Aorta (tissue), 5 donors: ENCODE measurements at places on chromosomes 2 and 18.
A peak's percentile ranks its signal among the peaks of the same experiment; 100 is the strongest.

DNA sequence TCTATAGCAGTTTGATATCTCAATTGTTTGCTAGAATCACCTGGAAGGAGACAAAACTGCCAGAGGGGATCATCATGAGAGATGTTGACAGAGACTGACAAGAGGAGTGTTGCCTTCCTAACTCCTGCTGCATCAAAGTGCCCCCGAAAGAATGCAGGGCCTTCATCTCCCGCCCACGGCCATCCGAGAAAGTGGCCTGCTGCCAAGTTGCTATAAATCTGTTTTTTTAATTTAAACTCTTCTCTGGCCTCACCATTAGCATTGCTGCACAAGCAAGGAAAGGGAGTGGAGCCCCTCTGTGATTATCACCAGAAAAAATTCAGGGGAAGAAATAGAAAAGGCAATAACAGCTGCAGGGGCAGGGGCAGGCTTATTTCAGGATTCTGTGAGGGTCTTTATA lies 238.1 kb upstream of the EPHA4 start:
- no peak for DNase-seq

GRCh38 chr2:216352653-216353270 lies 19.5 kb downstream of the MARCHF4 start:
- no peak for DNase-seq

DNA sequence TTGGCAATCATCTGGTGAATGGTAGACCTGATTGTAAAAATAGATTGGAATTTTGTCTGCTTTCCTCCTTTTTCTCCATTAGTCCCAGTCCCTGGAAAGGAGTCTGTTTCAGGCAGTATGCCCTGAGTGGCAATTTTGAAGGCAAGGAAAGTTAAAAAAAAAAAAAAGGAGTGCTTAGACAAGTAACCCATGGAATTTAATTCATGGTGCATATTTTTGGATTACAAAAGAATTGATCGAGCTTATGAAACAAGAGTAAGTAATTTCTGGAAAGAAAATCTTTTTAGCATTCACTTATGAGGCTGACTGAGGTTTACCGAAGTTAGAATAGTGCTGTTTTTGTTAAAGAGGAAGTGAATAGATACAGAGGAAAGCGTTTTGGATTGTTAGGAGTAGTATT lies 29.4 kb upstream of the TMEM178A start:
- DNase-seq, result no peak

DNA sequence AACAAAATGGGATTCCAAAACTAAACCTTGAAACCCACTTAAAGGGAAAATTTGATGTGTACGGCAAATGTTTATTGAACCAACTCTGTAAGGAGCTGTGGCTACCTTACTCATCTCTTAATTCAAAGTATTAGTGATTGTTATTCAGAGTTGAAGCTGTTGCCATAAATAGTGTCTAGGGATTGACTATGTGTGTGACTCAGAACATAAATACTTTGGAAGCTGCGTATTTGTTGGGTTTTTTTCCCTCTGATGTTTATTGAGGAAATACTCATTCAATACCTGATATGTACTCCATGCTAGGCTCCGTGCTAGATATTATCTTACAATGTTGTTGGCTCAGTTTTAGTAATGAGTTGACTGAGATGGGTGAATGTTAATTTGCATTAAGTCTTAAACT lies 90.4 kb downstream of the PTRHD1 start:
- DNase-seq, result no peak

DNA sequence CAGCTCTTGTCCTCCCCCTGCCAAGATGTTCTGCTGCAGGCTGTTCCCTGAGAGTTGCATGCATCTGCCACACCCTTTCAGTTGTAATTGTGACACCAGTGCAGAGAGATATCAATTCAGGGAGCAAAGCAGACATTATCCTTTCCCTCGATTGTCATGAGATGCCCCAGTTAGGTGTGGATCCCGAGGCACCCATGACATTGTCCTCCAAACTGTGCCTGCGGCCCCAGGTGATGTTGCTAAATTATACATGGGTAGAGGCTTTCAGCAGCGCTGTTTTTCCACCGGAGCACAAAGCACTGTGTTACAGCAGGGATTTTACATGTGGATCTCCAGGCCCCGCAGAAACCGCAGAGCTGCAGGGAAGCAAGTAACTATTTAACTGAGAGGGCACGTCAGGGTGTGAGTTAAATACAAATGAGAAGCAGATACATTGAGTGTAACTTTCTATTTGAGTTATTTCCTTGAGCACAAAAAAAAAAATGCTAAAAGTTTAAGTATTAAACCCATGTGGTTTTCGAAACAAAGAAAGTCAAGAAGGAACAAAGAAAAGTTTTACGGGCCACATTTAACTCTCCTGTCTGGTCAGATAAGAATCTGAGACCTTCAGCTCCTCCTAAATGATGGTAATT lies 90.3 kb upstream of the BCL2L11 start:
- DNase-seq, result no peak

DNA sequence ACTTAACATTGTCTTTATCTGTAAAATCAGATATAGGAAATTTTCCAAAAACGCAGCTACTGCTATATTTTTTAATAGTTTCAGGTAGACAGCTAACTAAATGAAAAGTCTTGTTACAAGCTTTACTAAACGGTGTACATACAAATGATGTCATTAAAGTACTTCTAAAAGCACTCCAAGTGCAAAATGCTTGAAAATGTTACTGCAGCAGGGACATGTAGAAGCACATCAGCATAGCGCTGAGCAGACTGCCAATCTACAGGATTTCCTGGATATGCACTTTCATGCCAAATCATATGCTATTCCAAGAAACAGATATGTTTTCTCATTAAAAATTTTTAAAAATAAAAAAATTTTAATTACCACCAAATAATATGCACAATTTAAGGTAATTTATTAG lies 61.7 kb downstream of the SMAD2 start:
- no peak for DNase-seq

DNA sequence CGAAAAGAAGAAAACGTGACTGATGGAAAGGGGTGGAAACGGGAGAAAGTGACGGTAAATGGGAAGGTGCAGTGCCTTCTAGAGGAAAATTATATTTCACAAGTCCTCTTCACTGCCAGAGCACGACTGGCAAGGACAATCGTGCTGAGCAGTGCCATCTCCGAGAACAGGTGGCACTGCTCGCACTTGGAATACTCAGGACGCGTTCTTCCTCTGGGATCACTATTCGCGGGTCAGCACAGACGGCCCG lies 364 bp downstream of the STAT1 start:
- no peak for DNase-seq

- DNase-seq, result no peak
These were observed 818.7 kb downstream of the BCL11A start for GRCh38 chr2:59734743-59735142.

DNA sequence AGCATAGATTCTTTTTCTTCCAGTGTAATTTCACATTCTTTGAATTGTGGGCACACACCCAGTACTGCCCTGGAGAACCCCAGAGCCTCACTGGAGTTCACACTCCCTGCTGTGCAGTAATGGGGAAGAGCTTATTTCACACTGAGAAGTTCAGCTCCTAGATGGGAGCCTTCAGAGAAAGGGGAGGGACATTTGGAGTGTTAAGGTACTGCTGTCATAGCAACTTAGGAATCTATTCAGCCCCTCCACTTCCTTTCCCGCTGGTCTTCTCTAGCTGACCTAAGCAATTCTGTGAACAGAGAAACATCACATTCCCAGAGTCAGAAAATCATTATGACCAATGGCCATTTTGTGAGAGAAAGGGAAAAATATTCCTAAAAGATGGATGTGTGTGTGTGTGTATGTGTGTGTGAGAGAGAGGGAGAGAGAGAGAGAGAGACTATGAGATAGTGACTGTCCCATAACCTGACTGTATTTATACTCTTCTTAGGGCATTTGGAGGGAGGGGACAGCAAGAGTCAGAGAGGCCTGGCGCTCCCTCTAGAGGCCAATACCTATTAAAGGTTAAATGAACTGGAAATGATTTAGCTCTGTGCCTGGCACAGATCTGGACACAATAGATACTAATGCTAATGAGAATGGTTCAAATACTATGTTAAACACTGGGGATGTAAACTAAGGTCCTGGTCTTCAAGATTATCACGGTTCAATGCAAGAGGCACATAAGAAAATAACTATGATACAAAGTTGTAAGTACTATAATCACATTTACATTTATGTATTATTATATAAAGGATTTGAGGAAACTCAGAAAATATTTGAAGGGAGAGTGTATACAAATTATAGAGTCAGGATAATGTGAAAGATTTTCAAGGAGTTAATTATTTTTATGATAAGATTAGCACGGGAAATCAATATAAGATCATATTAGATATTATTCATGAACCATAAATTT lies 41.5 kb upstream of the RPE start:
- DNase-seq, result no peak

GRCh38 chr2:172097557-172098131 lies 5.1 kb downstream of the DLX2 start:
- no peak for DNase-seq

DNA sequence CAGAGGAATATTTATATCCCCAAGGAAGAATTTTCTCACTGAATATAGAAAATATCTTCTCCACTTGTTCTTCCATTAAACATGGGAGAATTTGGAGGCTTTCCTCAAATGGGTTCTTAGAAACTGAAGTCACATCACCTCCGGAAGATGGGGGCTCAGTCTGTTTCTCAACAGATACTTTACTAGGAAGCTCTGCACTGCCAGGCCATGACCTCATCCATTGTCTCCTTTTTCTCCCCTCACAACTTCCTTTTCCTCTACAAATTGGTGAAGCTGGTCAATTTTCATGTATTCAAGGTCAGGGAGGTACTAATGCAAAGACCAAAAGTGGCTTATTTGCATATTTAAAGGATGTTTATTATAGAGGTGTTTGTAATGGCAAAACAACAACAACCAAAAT lies 173.1 kb downstream of the RNF152 start:
- DNase-seq, result no peak

DNA sequence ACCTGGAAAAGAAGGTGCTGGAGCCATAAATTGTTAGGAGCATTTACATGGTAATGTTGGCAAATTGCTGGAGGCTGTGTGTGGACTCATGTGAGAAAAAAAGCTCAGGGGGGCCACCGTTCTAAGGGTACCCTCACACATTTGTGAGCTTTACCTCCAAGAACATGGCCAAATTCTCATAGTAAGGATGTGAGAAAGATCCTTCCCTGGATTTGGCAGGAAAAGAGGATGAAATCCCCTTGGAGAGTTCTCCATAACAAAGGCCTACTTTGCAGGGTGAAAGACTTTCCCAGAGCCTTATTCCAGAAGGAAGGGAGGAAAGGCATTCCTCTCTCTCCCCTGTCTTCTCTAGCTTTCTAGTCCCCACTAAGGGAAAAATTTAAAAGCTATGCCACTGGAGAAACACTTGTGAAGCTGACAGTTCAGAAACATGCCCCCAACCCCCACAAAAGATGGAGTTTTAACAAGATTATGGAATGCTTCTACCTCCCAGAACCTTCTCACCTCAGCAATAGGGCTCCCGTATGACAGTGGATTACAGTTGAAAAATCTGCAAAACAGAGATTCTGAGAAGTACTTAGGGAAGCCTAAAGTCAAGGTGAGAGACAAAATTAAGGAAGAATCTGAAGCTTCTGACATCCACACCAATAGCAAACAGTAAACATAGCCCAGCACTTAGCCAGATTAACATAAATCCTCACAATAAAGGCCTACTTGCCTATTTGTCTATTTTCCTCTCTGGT lies 20.2 kb upstream of the ERMN start:
- DNase-seq, result no peak

GRCh38 chr18:13382954-13383827 lies 164.6 kb downstream of the LDLRAD4 start:
- no peak for DNase-seq

DNA sequence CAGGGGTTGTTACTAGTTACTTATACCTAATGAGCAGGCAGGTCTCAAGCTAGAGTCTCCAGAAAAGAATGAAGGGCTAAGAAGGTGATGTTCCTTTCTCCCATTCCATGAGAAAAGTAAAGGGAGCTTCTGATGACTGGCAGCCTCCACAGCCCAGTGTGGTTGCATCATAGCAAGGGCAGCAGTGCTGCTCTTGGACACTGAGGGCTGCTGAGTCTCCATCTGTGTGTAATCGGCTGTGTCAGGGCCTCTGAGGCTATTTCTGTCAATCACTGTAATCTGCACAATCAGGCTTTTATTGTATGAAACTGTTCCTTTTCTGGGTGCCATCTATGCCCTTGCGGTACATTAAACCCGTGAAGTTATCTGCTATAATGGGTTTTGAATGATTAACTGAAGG lies 164.1 kb upstream of the FBXO11 start:
- no peak for DNase-seq

DNA sequence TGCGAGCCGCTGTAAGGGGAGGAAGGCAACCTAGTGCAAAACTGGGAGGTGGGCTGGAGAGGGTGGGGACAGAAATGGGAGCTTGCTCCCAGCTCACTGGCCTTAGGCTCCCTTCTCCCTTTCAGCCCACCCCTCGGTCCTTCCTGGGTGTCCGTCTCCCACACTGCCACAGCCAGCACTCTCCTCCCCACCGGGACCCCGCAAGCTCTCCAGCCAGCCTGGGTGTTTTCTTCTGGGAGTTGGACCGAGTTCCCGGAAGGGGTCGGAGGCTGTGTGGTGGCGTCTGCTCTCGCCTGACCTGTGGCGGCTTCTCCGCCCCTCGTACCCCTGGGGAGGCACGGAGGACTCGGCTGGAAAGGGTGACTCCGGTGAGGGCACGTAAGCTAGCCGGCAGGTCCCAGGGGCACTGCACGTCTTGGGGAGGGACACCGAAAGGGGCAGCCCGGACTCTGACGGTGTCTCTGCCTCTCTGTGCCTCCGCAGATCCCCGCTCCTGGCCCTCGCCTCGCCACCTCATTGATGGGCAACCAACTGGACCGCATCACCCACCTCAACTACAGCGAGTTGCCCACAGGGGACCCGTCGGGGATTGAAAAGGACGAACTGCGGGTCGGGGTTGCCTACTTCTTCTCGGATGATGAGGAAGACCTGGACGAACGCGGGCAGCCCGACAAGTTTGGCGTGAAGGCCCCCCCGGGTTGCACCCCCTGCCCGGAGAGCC lies 1.1 kb downstream of the LRATD1 start:
- DNase-seq, result peak; percentile 41

- DNase-seq, result no peak
These were observed 332.5 kb upstream of the TNP1 start for GRCh38 chr2:217192366-217192765.

- DNase-seq, result no peak
These were observed 55.6 kb downstream of the MYT1L start for GRCh38 chr2:2275451-2275850.

- no peak for DNase-seq
These were observed 442.1 kb upstream of the DCC start for GRCh38 chr18:51897884-51898283.

GRCh38 chr2:59726228-59727120 lies 827.0 kb downstream of the BCL11A start:
- no peak for DNase-seq
